Stimulated activated CD8-positive, alpha-beta memory T cell treated with anti-CD3 and anti-CD28 coated beads, Interleukin-4, amount 100 ng/mL, for 1 hour (primary cell): ENCODE measurements at places on chromosomes 3 and 15.

DNA sequence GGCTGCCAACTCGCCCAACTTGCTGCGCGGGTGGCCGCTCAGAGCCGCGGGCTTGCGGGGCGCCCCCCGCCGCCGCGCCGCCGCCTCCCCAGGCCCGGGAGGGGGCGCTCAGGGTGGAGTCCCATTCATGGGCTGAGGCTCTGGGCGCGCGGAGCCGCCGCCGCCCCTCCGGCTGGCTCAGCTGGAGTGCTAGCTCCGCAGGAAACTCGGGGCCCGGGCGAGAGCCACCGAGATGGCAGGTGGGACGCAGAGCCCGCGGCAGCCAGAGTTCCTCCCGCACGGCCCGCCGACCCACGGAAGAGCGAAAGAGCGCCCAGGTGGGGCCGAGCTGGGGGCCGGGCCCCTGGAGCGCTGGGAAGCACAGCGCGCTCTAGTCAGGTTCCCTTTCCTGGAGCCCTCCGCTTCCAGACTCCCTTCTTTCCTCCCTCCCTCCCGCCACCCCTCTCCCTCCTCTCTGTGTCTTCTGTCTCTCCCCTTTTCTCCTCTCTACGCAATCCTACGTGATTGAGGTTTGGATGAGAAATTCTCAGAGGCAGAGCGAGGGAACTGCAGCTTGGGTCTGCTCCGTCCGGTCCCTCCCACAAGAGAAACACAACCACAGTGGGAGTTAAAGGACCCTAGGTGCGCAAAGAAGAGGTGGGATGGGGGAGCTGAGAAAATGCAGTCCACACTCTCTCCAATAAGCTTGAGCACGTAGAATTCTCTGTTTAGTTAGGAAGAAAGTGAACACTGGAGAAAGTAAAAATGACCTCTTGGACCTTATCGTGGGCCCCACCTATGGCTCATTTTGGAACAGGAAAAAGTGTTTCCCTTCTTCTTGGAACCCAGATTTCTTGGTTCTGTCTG lies 317.3 kb downstream of the FGF12 start:
- no peak for DNase-seq

DNA sequence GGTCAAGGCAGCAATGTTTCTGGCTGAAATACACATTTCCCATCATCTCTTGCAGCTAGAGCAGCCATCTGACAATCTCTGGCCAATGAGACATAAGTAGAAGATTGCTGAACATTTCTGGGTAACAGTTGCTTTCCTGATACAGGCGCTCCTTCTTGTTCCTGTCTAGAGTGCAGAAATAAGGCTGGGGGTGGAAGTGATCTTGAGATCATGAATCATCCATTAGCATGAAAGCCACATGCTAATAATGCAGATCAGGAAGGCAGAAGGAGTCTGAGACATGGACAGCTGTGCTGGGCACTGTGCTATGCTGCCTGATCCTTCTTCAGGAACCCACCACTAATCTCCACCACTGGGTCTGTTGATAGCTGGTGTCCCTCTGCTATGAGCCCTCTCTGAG lies 14.8 kb upstream of the TMEM108 start:
- no peak for DNase-seq

- no peak for DNase-seq
These were observed 316.6 kb downstream of the NTRK3 start for GRCh38 chr15:87939848-87940457.

GRCh38 chr3:40057077-40057476 lies 247.7 kb downstream of the MYRIP start:
- no peak for DNase-seq

DNA sequence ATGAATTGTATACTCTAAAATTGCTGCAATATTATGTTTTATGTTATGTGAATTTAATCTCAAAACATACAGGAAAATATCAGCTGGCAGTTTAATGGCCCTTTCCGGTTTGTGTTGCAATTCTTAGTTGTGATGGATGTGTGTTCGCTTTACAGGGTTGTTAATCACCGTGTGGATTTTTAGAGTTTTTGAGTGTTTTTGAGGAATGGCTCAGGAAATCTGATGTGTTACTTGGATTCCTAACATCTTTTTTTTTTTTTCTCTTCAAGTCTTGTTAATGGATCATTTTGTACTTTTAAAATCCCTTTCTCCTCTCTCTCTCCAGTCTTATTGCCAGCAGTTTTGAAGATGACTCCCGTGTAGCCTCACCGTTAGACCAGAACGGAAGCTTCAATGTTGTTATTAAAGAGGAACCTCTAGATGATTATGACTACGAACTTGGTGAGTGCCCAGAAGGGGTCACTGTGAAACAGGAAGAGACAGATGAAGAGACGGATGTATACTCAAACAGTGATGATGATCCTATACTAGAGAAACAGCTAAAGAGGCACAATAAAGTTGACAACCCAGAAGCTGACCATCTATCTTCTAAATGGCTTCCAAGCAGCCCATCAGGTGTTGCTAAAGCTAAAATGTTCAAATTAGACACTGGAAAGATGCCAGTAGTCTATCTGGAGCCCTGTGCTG lies 35.7 kb downstream of the MGA start:
- DNase-seq, result no peak

GRCh38 chr3:38396861-38397260 lies 50.3 kb downstream of the XYLB start:
- no peak for DNase-seq

- DNase-seq, result no peak
These were observed 122.2 kb upstream of the DCBLD2 start for GRCh38 chr3:99023590-99024192.

DNA sequence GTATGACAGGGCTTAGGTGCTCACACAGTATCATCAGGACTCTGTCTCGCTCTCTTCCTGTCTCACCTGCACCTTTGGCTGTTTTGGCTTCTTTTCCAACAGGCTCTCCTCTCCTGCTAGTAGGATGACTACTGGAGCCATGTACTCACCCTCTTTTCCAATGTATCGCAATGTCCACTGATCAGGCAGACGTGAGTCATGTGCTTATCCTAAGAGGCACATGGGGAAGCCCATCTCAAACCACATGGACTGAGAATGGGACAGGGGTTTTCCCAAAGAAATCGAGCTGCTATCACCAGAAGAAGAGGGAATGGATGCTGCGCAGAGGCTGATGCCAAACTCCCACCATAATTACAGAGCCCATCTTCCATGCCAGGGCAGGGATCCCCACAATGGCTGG lies 180.6 kb downstream of the IL5RA start:
- DNase-seq, result no peak

GRCh38 chr3:142940472-142940871 lies 23.0 kb downstream of the PAQR9 start:
- DNase-seq, result no peak

DNA sequence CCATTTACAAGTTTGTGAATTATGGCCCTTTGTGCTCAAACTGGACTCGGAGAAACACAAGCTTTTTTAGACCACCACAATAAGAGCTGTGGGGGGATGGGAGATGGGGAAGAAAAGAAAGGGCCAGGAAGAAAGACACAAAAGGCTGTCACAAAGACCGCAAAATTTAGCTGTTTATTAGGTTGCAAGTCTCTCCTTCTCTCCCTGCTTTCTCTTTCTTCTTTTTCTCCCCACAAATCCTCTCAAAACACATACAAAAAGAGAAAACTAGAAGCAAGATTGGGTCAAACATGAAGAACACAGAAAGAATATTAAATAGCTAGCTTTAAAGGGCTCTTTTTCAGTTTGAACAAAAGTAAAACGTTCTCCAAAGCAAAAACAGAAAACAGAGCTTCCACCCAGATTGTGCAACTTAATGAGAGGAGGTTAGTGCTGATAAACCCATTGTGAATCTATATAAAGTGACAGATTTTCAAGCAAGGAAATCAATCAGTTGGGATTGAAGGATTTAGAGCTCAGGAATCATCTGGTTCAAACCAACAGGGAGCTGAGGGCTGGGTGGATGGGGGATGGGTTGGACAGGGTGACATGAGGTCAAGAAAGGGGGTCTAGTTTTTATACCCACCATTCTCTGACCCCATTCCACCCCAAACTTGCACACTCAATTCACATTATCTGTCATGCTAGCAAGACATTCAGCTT lies 87.3 kb downstream of the DHX30 start:
- no peak for DNase-seq

DNA sequence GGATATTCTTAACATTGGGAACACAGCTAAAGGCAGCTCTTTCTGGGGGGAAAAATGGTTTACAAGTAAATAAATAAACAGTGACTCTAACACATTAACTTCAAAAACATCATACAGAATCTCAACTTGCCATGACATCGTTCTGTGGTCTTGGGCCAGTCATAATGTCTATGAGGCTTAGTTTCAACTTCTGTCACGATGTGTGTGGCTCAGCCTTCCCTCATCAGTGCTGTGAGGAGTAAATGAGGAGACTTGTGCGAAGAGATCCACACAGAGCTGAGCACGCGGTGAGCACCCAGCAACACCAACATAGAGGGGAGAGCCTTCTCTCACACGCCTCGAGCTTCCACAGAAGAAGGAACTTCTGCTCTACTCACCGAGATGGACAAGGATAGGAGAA lies 49.0 kb downstream of the DZIP1L start:
- DNase-seq, result no peak

DNA sequence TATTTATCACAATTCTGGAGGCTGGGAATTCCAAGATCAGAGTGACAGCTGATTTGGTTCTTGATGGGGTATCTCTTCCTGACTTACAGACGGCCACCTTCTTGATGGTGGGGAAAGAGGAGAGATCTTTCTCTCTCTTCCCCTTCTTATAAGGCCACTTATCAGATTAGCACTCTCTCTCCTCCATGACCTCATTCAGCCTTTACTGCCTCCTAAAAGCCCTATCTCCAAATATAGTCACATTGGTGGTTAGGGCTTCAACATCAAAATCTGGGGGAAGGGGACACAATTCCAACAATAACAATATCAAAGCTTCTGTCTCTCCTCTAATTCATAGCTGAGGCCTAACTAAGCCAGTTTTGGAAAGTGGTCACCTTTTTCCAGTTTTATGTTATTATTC lies 91.7 kb upstream of the MBNL1 start:
- no peak for DNase-seq

DNA sequence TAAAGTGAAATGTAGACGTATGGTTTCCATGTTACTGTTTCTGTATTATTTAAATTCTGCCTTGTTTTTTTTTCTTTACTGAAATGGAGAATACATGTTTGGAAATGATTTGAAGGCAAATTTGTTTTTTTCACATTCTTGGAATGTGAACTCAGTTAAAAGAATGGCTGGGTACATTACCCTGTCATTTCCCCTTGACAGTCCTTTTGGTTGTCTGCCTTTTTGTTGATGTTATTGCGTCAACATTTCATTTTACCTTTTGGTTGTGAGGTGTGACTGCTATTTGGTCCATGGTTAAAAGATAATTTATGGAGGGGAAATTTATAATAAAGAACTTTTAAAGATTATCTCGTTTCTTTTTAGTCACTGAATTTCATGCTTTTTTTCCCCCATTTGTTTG lies 3.2 kb upstream of the GPR171 start:
- no peak for DNase-seq

DNA sequence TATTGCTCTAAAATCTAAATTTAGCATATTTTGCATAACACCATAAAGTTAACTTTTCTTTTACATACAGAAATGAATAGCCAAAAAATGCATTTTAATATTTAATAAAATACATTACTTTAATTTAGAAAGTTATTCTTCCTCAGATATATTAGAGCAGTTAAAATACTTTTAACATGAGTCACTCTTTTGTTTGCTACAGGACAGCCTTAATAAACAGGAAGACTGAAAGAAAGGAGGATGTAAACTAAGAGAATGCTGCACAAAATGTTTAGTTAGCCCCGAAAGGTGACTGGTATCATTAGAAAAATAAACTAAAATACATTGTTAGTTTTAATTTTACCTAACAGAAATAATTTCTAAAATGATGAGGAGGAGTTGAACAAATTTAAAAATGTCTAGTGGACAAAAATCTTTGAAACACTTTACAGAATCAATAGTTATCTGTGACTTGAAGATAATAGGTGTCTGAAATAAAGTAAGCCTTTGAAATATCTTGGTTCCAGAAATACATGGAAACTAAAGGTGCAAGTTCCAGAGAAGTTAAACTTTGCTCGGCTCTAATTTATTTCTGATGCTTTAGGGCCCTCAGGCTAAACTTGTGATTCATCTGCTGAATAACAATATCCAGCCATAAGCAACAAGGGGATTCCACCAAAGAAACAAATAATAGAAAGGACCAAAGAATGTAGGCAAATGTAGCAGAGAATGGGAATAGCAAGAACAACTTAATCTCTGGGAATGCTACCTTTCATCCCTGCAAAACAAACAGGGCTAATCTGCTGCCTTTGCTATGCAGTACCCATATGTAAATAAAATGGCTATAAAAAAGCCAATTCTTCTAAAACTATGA lies 138.3 kb upstream of the UBP1 start:
- DNase-seq, result no peak

DNA sequence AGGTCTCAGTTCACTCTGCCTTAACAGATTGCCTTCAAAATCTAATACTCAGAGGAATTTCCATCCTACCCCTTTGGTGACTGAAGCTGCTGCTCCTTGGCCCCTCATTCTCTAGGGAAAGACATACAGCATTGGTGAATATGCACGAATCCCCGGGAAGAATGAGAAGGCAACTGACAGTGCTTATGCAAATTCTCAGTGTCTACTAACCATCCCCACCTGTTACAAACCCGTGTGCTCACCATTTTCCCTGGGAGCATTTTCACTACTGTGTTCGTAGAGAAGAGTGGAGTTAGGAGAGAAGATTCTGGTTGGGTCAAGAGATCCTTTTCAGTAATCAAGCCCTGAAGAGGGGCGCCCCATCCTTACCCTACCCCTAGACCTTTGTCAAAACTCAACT lies 37.7 kb downstream of the SYNM start:
- no peak for DNase-seq

- DNase-seq, result no peak
These were observed 211.8 kb downstream of the CTNNB1 start for GRCh38 chr3:41411065-41411464.

DNA sequence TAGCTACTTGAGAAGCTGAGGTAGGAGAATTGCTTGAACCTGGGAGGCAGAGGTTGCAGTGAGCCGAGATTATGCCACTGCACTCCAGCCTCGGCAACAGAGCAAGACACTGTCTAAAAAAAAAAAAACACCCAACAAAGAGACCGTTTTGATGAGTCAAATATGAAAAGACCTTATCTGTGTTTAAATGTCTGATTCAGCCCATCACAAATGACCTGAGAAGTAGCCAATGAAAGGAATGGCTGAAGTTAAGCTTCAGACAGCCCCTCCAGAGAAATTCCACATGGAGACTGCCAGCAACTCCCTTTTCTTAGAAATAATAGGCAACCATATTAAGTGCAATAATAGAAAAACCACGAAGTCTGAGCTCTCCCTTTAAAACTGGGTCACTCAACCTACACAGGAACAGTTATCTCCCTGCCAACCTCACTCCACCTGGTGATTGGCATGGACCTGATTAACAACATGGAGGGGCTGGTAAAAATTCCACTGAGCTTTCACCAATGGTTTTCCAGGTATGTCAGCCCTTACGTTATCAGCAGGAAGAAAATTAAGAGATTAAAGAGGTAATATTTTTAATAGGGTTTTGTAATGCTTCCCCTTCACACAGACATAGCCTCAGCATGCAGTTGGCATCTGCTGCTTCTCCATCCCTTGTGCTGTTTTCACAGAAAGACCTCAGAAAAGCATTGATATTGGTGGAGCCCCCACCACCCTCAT lies 238.1 kb upstream of the STT3B start:
- DNase-seq, result no peak
